Motor neuron (in vitro differentiated cells): ENCODE measurements at places on chromosomes 16 and 17. TPM values are rescaled to one million over a fixed set of nuclear protein-coding genes. Genes with fewer than 3 reads are reported as not detected.

CCDC40 gene
- 23.0 and 31.7 TPM in 2 replicates for total RNA-seq

GRCh38 chr17:32120716-32121115, 21.6 kb upstream of the RHOT1 start:
- ATAC-seq, result no peak

FBXW10 gene
- 0.20 and 0.43 TPM in 2 replicates for total RNA-seq

DNA sequence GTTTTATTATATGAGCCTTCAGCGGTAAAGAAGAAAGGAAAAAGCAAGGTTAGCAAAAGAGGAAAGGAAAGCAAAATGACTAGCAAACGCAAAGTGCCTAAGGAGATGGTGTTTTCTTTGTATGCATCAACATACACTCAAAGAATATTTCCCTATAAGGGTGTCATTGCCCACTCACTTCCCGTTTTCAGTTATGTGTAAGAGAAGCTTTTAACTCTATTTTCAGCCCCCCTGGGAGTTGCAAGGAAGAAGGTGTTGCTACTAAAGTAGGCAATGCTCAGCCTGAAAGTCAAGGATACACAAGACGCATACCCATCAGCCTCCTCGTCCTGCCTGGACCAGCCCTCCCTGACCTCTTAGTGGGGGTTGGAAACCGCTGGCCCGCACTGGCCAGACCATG, 267.7 kb upstream of the ZFHX3 start:
- ATAC-seq, result no peak

DNA sequence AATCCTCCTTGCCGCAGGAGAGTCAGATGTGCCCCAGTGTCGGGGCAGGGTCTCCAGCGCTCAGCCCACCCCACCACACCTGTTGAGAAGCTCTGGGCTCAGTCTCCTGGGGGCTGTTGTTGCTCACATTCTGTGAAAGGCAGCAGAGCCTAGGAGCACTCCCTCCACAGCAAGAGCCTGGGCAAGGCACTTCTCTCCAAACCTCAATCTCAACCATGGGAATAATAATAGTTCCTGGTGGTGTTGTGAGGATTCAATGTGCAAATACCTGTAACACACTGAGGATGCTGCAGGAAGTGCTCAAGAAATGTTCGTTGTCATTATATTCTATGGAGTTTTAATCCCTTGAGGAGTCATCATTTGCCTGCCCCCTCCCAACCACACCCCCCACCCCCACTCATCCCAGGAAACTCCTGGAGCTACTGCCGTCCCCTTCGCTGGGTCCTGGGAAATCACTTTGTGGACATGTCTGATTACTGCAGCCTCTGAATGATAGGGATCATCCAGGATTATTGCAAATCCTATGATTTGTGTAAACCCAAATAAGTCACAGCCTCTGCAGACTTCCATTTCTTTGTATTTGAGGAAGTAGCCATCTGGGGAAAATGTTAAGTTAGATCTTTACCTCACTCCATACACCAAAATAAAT, 61.5 kb downstream of the CCT6B start:
- no peak for ATAC-seq

GRCh38 chr16:70682239-70683145, 3.4 kb downstream of the MTSS2 start:
- no peak for ATAC-seq

DNA sequence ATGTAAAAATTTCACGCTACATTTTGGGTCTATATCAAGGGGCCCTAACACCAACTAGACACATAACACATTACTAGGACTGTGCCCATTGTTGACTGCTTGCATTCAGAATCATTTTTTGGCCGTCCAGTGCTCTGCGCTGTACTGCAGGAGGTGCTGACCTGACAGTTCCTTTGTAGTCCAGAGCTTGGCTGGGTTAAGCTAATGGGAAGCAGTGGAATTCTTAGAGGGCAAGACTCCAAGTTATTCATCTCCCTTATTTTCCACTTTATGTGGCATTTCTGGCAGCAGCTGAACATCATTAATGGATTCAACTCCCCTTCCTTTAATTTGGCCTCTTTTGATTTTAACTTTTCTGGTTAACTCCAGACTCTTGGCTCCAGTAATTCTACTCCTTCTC, 351.7 kb downstream of the CDH8 start:
- ATAC-seq, result no peak

GRCh38 chr17:75877752-75878173, 618 bp downstream of the TRIM47 start:
- peak; percentile 79 for ATAC-seq

HNF1B gene
- 0.09 and 0.36 TPM in 2 replicates for total RNA-seq

GRCh38 chr17:16462070-16462864, 29.7 kb downstream of the LRRC75A start:
- ATAC-seq, result no peak

DNA sequence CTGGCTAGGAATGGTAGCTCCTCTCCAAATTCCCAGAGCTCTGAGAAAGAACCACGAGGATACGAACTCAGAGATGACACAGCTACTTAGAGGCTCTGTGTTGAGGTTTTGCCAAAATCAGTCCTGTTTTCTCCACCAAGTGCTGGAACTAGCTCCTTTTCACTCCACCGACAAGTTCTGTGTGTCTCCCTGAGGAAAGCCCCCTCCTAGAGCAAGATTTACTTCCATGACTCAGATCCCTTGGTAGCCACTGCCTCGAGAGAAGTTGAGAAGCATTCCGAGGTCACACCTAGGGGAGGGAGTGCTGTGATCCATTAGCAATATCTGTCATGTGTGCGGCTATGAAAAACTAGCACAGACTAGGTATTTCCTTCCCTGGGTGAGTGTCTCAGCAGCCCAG, 30.6 kb downstream of the IL21R start:
- ATAC-seq, result peak; percentile 23

GRCh38 chr16:77758046-77758445, 30.3 kb upstream of the VAT1L start:
- no peak for ATAC-seq

ALDOA gene
- total RNA-seq, result 1,477 and 1,633 TPM in 2 replicates

DNA sequence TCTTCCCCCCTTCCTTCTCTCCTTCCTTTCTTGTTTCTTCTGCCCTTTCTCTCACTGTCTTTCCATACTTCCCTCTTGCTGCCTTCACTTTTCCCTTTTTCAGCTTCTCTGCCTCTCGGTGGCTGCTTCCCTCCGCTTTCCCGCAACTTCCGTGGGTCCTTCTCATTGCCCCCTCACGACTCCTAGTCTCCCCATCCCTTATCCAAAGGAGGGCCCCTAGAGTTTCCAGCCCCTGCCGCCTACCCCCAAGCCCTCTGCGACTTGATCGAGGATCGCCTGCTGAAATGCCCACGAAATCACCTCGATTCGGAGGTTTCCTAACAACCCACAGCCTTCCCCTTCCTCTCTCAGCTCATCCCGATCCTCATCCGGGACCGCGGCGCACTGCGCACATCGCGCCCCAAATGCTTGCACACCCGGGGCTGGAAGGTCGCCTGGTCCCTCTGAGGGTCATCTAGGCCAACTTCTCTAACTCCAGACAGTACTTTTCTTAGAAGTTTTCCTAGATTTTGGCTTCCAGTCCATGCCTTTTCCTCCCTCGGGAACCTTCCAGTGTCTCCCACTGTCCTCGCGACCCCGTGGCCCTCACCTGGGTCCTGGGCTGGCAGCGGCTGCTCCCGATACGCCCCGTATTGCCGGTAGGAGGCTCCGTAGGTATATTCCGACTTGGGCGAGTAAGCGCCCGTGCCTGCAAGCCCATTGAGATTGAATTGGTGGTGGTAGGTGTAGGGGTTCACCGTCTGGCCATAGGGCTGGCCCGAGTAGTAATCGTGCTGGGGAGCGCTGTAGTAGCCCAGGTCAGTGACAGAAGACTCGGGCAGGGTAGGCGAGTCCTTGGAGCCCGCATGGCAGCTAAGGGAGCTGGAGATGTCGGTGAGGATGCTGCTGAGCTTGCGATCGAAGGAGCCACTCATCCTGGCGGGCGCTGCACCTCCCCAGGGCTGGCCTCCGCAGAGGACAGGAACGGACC, 654 bp downstream of the DLX3 start:
- no peak for ATAC-seq

C16orf74 gene
- 0.50 and 0.87 TPM in 2 replicates for total RNA-seq
